Activated naive CD4-positive, alpha-beta T cell treated with anti-CD3 and anti-CD28 coated beads for 36 hours (primary cell): ENCODE measurements at places on chromosomes 11 and 22. TPM values are rescaled to one million over a fixed set of nuclear protein-coding genes. Genes with fewer than 3 reads are reported as not detected.
A peak's percentile ranks its signal among the peaks of the same experiment; 100 is the strongest.

GRCh38 chr11:131422029-131422428 lies 51.6 kb downstream of the NTM start:
- no peak for DNase-seq

DNA sequence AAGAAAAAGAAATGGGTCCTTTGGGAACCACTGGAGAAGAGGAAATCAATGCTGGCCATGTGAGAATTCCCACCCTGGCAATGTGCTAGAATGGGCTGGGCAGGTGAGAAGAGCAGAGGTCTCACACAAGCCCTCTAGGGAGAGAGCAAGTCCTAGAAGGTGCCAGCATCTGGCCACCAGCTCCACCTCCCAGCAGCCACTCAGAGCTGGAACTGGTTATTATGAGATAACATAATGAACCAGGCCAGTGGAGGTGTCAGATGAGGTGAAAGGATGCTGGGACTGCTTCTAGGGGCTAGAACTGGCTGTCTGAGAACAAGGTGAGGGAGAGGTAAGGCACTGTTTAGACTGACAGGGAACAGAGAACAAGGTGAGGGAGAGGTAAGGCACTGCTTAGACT lies 29.3 kb downstream of the NEFH start:
- DNase-seq, result no peak

GRCh38 chr22:49347376-49347775 lies 480.3 kb downstream of the BRD1 start:
- DNase-seq, result no peak

GRCh38 chr22:34847072-34847471 lies 218.9 kb upstream of the ISX start:
- DNase-seq, result no peak

DNA sequence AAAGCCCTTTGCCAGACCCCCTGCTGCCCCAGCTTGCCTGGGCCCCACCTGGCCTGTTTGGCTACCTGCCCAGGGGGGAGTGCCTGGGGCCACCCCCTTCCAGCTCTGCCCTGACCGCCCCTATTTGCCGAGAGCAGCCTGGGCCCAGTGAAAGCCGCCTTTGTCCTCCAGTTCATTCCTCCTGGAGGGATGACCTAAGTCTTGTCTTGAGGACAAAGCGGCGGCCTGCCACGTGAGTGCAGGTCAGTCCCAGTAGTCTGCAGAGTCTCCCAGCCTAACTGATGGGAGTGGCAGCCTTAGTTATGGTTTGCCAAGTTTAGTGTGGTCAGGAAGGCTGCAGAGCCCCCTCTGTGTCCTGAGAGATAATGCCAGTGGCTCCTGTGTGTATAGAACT lies 115.9 kb upstream of the CRYBB3 start:
- DNase-seq, result no peak

CNGA4 gene
- 0.10 TPM for total RNA-seq

DNA sequence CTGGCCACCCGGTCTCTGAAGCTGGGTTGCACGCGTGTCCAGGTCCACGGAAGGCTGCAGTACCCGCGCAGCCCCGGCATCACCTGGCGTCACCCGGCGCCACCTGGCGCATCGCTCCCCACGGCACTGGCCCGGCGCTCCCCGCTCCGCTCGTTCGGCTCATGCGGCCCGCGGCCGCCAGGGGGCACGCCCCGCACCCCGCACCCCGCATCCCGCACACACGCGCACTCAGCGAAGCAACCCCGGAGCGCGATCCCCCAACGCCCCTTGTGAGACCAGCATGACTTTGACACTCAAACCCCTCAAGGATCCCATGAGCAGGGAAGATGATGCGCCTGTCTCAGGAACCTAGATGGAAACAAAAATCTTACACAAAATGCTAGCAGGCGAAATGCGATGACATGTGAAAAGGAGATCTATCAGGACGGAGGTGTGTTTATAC lies 11.9 kb downstream of the B3GNT6 start:
- peak; percentile 73 for DNase-seq

DNA sequence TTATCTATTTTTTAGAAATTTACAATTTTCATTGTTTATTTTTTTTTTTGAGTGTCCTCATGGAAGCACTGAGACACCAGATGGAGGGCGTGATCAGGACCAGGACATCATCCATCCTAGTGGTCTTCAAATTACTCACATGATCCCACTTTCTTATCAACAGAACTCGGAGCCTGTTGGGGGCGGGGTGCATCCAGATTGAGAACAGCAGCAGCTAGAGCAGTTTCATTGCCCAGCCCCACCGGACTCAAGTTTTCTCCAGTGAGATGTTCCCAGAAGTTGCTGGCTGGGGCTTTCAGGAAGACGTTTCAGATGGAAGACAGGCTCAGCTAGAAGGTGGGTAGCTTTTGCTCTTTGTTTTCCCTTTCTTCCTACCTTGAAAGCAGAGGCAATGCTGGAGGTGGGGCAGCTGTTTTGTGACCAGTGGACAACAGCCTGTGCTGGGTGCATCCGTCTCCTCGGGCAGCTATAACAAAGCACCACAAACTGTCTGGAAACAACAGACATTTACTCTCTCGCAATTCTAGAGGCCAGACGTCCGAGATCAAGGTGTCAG lies 562.1 kb downstream of the TBC1D22A start:
- DNase-seq, result no peak

DNA sequence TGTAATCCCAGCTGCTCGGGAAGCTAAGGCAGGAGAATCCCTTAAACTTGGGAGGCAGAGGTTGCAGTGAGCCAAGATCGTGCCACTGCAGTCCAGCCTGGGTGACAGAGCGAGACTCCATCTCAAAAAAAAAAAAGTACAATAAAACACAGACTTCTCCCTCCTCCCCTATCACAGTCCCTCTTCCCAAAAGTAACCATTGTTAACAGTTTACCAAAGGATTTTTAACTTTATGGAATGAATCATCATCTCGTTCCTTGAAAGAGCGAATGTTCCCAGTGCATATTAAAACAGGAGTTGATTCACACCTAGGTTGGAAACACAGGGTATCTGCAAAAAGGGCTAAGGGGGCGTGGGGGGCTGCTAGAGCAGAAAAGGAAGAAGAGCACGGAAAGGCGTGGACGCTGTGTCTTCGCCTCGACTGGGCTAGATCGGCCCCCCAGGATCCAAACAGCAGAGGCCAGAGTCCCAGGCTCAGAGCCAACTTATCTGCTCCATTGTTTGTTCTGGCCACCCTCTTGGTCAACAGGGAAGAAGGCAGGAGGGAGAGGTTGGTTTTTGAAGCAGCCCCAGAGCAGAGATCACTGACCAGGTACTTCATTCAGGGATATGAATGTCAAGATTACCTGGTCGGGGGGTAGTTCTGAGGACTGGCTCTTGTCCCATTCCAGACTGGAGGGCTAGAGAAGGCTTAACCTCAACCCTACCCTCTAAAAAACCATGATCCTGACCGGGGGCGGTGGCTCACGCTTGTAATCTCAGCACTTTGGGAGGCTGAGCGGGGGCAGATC lies 2.1 kb upstream of the AHNAK start:
- no peak for DNase-seq

F2 gene
- not detected for total RNA-seq

GRCh38 chr11:11347592-11347991 lies 5.5 kb downstream of the CSNK2A3 start:
- DNase-seq, result no peak

UBQLNL gene
- 0.15 TPM for total RNA-seq

GRCh38 chr11:45918331-45918941 lies 759 bp upstream of the PEX16 start:
- DNase-seq, result peak; percentile 71

OLFML1 gene
- not detected for total RNA-seq
